ENCODE measurements at places on chromosomes 5 and 9. TPM values are rescaled to one million over a fixed set of nuclear protein-coding genes. Genes with fewer than 3 reads are reported as not detected.
A peak's percentile ranks its signal among the peaks of the same experiment; 100 is the strongest.

GRCh38 chr5:3456121-3456681, 139.4 kb upstream of the IRX1 start:
- DNase-seq, result no peak

- DNase-seq, result peak; percentile 0
Measured at GRCh38 chr9:126707083-126707482, 93.4 kb downstream of the LMX1B start.

- no peak for DNase-seq
Measured at GRCh38 chr5:93100976-93101375, 480.0 kb downstream of the NR2F1-AS1 start.

DNA sequence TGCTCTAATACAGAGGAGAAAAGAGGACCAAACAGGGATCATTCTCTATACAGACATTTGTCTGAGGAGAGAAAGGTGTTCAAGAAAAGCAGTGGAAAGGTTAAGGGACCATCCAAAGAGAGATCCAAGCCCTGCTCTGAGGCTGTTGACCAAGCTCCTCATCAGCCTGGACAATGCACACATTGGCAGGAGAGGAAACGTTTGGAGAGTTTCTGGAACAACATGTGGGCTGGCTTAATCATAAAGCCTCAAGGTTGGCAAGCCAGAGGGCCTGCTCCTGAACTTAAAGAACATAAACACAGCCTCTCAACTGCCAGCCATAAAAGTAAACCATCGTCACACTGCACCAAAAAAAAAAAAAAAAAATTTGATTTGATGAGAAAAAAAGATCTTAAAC, 184.4 kb upstream of the SLC12A2 start:
- DNase-seq, result no peak

DNA sequence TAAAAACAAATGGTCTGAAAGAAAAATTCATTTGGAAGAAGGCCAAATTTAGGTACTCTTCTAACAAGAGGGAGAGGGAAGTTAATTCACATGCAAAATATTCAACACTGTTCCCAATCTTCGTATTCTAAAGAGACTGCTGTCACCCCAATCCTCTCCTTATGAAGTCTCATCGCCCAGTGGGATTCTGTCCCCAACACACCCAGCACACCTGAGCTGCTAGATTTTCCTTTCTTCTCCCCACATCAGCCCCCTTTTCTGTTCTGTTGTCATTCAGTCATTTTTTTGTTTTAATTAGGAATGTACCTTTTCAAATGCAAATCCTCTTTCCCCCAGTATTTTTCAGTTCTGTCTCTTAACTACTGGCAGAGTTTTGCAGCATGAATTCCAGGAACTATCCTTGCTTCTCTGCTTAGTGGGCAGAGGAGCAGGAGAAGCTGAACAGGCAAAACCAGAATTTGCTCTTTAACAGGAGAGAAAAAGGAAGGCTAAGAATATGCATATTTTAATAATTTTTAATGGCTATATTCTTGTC, 366.9 kb downstream of the MAN2A1 start:
- DNase-seq, result no peak

GRCh38 chr9:137078701-137079400, 1.5 kb downstream of the UAP1L1 start:
- no peak for DNase-seq

- DNase-seq, result no peak
Measured at GRCh38 chr9:112377684-112378327, 2.1 kb upstream of the HSDL2 start.

- DNase-seq, result no peak
Measured at GRCh38 chr9:107177857-107178256, 105.2 kb upstream of the RAD23B start.

DNA sequence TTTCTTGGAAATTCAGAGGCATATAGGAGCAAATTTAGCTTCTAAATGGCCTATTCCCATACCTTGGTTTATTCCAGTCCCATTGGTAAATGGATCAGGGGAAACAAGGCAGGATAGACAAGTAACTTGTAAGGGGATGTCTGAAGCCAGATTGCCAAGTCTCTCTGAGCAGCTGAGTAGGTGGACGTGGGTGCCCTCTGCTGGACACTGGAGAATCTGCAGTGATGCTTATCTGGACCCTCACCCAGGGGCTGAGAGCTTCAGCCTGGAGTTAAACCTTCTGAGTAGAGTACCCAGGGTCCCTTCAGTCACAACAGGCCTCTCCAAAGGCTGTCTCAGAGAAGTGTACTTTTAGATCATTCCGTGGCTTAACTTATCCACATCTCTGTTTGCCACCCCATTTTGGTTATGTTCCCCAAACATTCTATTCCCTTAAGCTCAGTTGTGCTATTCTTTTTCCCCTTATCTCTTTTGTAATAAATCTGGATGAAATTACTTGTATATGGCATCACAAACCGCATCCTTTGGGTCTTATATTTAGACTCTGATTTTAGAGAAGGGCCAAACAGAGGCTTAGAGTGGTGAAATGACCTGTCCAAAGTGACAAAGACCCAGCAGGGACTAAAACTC, 218.3 kb upstream of the GLRA1 start:
- DNase-seq, result peak; percentile 61

GRCh38 chr9:135769489-135770202, 67.7 kb downstream of the KCNT1 start:
- DNase-seq, result no peak

DNA sequence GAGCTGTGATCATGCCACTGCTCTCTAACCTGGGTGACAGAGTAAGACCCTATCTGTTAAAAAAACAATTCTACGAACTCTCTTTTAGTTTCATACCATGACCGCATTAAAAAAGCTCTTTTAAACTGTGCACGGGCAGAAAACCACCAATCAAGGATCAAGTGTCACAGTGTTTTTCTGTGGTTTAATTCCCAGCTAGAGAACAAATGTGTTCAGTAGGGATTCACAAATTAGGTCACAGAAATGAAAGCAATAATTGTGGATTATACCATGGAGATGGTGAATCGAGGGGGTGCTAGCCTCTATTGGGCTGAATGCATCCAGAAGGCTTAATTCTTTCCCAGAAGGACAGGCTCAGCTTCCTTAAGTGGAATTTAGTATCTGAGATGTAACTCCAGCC, 79.1 kb downstream of the ATG10 start:
- no peak for DNase-seq

GRCh38 chr5:146179696-146180095, 2.8 kb downstream of the LARS1 start:
- no peak for DNase-seq

DNA sequence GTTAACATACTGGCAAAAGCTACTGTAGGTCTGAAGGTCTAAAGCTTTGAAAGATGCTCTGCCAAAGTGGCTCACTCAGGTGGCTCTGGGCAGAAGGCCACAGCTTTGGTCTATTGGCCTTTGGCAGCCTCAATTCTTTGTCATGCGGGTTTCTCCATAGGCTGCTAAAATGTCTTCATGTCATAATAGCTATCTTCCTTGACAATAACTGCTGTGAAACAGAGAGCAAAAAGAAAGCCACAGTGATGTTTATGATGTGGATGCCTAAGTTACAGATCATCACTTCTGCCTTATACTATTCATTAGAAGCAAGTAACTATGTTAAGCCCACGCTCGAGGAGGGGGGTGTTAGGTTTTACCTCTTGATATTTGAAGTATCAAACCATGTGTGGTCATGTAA, 906.1 kb upstream of the CDH9 start:
- no peak for DNase-seq

GRCh38 chr9:83675466-83675865, 32.3 kb downstream of the UBQLN1 start:
- DNase-seq, result no peak

GRCh38 chr9:61667559-61668121, 477.8 kb downstream of the SPATA31A7 start:
- no peak for DNase-seq

- peak; percentile 95 for DNase-seq
Measured at GRCh38 chr5:180494060-180494509, at the start of gene CNOT6. Gene CNOT6, plus strand, starts transcription at chr5:180494379. Its CDS starts 34,898 bp downstream, at chr5:180529277.

DNA sequence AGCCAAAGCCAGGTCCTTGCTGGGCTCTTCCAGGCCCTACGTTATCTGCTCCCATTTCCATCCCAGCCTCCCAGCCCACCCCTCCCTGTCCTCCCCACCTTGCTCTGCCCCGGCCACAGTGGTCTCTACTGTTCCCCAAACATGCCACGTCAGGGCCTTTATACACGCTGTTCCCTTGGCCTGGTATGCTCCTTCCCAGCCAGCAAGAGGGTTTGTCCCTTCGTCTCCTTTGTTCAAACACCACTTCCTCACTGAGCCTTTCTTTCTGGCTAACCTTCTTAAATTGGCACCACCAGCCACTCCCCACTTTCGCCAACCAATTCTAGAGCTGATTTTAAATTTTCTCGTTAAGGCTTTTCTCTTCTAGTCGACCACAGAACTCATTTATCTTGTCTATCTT, 9.8 kb downstream of the SH2D3C start:
- DNase-seq, result no peak

DNA sequence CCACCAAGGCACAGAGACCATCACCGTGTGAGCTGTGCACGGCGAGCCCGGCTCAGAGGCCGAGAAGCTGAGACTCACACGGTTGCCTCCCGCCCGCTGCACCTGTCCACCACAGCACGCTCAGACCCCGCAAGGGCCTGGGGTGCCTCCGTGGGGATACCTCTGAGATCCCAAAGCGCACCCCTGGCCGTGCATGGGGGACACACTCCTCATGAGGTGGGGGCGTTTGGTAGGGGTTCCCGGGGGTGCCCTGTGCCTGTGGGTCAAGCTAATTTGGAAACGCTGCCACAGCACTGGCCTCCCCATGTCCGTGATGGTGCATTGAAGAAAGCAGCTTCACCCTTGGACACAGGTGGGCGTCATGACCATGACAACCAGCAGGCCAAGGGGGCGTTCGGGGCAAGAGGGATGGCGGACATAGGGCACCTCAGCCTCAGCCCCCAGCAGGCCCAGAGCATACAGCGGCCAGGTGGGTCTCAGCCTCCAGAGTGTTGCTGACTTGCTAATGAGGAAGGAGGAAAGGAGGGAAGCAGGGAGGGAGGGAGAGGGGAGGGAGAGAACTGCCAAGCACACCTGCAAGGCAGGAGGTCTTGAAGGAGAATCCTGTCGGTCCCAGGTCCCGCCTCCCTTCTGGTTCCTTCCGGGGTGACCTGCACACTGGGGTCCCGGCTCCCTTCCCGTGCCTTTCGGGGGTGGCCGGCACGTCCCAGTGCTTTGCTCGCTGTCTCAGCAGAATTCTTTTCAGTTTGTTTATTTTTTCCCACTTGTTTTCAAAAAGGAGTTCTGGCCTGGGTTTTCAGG, 34.7 kb downstream of the GLT6D1 start:
- DNase-seq, result no peak

DNA sequence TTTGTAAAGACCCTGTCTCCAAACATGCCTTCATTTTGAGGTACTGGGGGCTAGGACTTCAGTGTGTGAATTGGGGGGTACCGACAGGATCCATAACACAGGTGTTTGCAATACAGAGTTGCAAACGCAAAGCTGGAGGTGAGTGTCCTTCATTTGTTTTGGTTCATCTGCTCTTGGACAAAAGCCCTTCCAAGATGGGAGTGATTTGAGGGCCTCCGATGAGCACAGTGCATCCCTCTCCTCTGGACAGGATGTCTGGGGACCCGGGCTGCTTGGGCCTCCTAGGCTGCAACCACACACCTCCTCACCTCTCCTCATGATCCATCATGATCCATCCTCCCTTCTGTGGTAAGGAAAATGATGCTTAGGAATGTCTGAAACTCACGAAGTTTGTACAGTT, 23.8 kb downstream of the FGD3 start:
- DNase-seq, result no peak

DNA sequence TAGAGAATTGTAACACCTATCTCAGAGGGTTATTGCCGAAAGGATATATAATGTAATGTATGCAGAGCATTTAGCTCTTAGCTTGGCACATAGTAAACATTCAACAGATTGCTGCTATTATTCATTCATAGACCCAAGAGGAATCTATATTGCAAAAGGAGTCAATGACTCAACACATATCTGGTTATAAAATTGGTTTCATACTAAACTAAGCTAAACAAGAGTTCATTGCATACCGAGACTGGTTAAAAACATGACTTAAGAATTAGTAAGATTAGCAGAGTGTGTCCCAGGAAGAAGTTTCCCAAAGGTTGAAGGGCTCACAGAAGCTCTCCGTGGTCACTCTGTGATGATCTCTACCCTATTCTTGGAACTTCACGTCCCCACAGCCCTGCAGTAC, 339.6 kb upstream of the CCNH start:
- DNase-seq, result no peak

DNA sequence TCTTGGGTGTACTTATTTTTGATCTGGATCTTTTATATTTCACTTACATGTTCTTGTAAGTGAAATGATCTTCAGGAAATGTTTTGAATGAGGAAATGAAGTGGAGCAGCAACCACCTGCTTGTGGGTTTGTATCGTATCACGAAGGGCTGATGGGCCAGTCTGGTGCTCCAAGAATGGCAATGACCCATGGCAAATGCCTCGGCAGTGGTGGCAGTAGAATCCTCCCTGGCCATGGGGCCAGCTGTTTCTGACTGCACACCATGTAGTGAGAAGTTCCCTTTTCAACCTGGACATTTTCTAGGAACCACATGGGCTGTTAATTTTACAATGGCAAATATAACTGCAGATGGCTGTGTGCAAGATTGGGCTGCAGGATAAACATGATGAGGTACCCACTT, 29.9 kb downstream of the MAT2B start:
- no peak for DNase-seq

DNA sequence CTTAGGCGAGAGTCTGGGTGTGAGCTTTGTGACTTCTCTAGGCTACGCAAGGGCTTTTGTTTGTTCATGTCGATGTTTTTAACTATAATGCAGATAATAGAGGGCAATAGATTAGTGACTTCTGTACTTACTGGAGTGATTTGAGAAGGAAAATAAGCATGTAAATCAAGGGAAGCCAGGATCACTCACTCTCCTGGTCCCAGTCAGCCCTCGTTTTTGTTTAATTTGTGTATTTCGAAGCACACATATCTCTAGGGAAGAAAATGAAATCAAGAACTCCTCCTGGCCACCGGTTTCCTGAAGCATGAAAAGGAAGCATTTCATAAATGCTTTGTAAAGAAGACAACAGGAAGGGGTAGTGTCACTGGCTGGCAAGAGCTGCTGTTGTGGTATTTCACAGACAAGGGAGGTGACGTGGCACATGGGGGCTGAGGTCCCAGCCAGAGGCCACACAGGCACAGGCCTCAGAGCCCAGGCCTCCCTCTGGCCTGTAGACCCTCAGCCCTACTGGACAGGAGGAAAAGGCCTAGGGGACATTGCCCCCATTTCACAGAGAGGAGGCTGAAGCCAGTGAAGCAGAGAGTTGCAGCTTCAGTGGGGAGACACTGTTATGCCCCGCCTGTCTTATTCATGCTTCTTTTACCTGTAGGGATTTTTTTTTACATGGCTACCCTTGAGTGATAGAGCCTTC, 34.1 kb downstream of the IRF1 start:
- no peak for DNase-seq

Gene CAMK2A
- not detected for total RNA-seq

Gene UBTD2
- total RNA-seq, result 4.4 TPM

Gene SDHA
- 156 TPM for total RNA-seq

Gene SLC46A2
- not detected for total RNA-seq

Gene GRM6
- not detected for total RNA-seq

Gene ACOT12
- total RNA-seq, result not detected

Gene TMEM8B
- total RNA-seq, result 4.0 TPM

Gene MYMK
- not detected for total RNA-seq

Gene OTULINL
- total RNA-seq, result 16.5 TPM

All from activated naive CD4-positive, alpha-beta T cell treated with anti-CD3 and anti-CD28 coated beads, Interleukin-2, amount 50 U/mL, for 72 hours (primary cell).